Stimulated activated naive B cell treated with anti-CD40 and anti-IgM and Interleukin-4, amounts not matched to agents 10 μg/mL and 1 μg/mL and 100 μg/mL, for 72 hours (primary cell): ENCODE measurements at places on chromosomes 16 and 17.

GRCh38 chr17:6683081-6683684 is 30.0 kb downstream of the SLC13A5 start:
- no peak for DNase-seq

DNA sequence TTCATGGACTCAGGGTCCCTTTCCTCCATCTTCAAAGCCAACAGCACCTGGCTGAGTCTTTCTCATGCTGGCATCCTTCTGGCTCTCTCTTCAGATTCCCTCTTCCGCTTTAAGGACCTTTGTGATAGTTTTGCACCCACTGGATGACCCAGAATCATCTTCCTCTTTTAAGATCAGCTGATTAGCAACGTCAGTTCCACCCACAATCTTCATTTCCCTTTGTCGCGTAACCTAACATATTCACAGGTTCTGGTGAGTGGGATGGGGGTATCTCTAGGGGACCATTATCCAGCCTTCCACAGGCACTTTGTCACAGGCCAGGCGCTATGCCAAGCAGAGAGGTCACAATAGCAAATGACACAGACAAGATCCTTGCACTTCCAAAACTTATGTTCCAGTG is 593.8 kb downstream of the MAF start:
- DNase-seq, result no peak

DNA sequence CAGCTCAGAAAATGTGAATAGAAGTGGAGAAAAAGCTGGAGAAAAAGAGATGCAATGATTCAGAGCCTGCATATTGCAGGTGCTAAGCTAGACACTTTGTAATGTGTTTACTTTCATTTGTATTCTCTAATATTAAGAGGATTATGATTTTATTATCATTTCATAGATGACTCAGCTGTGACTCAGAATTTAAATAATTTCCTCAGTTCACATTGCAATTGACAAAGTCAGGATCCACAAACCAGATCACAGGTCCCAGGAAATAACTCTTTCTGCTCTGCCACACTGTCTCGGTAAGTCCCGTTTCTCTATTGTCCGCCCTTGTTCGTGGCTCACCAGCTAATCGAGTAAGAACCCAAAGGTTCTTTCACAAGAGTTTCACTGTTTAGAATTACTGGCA is 235.4 kb upstream of the MON1B start:
- no peak for DNase-seq

- DNase-seq, result no peak
Measured at GRCh38 chr16:28089992-28090365, 26.5 kb upstream of the GSG1L start.

DNA sequence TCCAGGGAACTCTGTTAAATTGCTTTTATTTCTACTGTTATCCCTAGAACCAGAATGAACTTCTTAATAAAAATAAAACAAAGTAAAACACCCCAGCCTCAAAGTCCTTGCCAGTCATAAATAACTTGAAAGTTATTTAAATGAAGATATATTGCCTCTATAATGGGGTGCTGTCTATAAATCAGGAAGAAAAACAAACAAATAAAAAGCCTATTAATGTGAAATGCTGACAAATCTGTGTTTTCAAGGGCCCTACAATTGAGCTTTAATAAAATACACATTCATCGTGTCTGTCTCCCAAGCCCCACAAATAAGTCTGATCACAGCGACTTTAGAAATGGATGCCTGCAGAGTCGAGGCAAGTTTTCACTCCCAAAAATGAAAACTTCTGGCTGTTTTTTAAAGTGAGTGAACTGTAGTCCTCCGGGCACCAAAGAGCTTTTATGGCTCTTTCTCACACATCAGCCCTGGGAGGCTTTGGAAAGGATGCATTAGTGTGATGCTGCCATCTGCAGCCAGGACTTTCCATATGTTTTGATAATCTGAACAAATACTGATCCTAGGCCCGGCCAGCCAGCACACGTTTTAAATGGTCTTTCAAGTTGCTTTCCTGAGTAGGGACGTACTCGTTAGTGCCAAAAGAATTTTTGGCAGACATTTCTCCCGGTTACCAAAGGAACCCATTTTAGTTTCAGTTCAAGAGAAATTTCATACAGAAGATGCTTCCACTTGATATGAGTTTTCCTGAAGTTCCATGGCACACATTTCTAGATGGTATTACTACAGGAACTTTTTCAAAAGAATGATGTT is 16.3 kb downstream of the NACA2 start:
- DNase-seq, result no peak

DNA sequence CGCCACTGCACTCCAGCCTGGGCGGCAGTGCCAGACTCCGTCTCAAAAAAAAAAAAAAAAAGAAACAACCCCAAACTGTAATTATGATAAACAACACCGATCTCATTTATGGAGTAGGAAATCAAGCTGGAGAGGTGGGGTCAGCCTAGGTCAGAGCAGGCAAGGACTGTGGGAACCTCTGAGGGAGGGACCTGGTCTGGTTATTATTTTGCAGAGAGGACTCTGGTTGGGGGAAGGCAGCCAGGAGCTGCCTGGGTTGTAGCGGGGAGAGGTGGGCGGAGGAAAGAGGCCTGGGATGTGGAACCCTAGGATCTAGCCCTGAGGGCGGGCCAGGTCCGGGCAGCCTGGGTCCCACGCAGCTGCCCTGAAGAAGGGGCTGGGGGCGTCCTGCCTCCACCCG is 10.9 kb upstream of the HS3ST6 start:
- no peak for DNase-seq

DNA sequence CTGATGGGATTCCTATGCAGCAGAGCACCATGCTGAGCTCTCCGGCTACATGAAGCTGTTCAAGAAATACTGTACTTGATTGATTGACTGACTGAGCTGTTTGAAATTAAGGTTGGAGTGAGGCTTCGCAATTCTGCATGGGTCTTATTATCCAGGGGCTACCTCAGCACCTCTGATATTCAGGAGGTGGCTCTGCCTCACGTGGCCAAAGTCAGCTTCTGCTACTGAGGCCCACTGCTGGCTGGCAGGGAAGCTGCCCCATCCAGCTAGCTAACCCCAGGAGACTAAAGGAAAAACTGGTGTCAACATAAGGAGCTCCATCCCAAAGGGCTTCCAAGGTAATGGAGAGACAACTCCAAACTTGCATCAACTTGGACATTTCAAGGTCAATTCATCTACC is 66.2 kb upstream of the TRAP1 start:
- no peak for DNase-seq

DNA sequence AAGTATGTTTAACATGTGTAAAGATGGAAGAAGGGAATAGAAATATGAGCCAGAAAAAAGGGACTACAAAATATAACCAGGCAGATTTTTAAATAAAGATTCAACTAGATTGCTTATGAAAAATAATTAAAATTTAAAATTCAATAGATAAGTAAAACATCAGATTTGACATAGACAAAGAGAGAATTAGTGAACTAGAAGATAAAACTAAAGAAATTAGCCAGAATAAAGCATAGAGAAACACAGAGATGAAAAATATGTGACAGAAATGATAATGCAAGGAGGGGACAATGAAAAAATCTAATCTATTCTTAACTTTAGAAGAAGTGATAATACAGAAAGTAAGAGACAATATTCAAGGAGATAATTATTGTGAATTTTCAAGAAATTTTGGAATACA is 222.6 kb upstream of the PMFBP1 start:
- DNase-seq, result no peak

DNA sequence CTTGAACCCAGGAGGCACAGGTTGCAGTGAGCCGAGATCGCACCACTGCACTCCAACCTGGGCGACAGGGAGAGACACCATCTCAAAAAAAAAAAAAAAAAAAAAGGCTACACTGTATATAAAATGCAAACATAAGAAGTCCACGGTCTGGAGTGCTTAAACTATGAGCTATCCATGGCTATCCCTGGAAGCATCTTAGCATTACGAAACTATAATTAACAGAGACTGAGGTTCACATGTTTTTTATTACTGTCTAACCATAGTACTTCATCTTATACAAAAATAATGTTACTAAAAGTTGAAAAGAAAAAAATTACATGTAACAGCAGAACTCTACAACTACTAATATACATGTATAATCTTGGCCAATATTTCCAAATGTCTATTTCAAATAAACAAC is 32.8 kb downstream of the HELZ start:
- DNase-seq, result no peak

DNA sequence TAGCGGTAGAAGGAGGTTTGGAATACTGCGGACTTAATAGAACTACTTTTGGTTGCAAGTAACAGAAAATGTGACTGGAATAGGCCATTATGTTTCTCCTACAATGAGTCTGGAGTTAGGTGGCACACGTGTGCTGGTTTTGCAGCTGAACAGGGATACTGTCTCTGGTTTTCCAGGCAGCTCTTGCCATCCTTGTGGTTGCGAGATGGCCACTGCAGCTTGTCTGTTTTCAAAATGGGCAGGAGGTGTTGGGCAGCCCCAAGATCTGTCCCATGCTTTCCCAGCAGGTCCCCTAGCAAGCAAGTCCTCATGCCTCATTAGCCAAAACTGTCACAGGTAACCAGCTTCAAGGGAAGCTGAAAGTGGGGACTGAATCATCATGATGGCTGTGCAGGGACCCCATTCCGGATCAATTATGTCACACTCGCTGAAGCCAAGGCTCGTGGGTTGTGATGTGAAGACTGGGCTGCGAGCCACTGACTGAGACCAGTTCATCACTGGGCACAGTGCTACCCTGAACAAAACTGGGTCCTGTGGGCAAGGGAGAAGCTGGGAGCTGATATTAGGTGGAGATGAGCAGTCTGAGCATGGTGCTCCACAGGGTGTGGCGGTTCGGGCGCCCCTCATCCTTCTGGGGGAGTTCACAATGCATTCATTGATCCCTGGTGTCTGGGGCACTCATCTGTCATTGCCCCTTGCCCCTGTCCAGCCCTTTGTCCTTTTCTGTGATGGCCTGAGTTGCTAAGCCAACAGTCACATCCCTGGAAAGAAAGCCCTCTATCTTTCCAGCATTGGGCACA is 82.1 kb downstream of the KSR1 start:
- no peak for DNase-seq

- no peak for DNase-seq
Measured at GRCh38 chr17:52995147-52995546, 827.6 kb upstream of the KIF2B start.

DNA sequence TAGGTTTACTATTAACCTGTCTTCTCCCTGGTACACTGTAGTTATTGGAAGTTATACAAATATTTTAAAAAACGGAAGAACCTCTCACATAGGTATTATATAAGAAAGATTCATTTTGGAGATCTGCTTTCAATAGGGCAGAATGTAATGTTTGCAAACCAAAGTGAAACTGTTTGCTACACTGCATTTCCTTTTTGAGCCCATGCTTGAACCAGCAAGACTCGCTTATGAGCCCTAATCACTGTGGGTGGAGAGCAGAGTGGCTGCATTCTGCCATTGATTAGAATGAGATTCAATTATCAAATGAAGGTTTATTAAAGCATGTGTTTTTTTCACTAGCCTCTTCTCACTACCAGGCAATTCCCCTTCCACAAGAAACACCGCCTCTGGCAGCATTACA is 589.7 kb downstream of the CDH11 start:
- no peak for DNase-seq

DNA sequence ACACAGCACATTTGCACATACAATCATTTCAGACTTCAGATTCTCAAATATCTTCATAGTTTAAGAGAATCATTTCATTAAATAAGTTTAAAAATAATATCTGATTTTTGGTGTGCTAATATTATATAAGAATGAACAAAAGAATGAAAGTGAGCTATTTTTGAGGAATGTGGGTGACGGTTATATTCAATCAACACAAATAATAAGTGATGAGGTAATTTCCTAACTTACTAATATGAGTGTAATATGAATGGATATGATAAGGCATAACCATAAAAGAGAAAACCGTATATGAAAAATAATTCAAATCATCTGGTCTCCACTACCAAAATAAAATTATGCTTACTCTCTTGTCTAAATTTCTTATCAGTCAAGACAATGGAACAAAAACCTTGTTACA is 68.4 kb upstream of the NACA2 start:
- no peak for DNase-seq

DNA sequence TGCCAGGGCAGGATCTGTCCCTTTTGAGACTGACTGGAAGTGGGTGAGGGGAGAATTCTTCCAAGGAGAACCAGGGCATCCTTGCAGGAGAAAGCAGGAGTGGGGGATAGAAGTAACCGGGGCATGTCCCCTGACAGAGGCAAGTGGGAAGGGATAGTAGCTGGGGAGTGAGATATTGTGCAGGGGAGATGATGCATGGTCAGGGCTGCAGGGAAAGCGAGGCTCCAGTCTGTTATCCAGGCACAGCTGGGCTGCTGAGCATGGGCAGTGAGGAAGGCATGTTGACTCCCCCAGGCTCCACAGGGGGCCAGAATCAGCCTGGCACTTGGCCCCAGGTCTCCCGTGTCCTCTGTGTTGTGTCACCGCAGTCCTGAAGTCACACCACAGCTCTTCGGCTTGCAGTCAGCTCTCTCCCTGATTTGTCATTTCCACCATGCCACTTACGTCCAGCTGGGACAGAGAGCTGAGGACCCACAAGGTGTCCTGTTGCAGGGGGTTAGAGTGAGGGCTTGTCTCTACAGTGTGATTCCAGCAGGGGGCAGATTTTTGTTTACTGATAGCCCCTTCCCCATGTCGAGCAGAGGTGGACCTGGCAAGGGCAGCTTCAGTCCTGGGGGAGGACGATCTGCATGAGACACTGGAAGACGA is 40.9 kb downstream of the B9D1 start:
- no peak for DNase-seq

DNA sequence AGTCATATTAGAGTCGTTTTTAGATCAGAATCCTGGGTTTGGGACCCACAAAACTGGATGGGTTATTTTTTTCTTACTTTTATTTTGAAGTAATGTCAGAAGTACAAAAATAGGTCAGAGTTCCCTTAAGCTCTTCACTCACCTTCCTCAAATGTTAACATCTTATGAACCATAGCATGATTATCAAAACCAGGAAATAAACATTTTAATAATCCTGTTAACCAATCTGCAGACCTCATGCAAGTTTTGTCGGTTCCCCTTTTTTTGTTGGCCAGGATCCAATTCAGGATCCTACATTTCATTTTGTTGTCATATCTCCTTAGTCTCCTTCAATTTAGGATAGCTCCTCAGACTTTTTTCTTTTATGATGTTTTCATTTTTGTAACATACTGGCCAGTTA is 162.0 kb downstream of the CHD9 start:
- DNase-seq, result no peak

DNA sequence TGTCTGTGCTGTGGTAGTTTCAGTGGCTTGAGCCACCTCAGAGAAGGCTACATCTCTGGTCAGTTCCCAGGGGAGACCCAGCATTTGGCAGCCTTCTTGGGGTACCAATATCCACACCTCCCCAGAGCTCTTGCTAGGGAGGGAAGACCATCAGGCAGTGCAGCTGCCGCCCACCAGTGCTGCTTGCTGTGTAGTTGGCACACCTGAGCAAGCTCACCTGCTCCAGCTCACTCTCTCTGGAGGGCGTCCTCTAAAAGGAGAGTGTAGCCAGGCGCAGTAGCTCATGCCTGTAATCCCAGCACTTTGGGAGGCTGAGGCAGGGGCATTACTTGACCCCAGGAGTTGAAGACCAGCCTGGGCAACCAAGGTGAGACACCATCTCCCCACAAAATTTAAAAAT is 29.8 kb downstream of the CDIP1 start:
- no peak for DNase-seq
